ENCODE measurements at places on chromosomes 1 and 21.

DNA sequence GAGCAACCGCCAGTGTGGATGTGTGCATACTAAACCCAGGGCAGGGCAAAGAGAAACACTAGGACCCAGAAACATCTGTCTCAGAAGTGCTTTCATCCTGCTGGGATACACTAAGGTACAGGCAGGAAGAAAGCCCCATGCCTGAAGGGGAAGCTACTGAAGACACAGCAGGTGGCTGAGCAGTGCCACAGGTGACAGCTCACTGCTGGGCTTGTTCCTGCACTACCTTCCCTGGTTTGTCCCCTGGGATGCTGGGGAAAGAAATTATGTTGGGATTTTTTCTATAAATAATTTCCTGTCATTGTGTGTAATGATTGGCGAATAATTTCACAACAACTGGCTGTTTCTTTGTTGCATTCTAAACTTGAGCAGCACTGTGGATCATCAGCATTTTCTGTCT is 245.3 kb upstream of the RAB4A start:
- no peak for DNase-seq

- peak; percentile 93 for DNase-seq
These were observed at the start of gene CDK18 for GRCh38 chr1:205504311-205505075. TSS of gene CDK18 (plus strand) at chr1:205504669. CDS start at chr1:205523168, 18,499 bp downstream.

- no peak for DNase-seq
These were observed 766.9 kb upstream of the ADGRL4 start for GRCh38 chr1:79773385-79773784.

GRCh38 chr1:54126271-54126815 is 26.5 kb downstream of the CDCP2 start:
- no peak for DNase-seq

DNA sequence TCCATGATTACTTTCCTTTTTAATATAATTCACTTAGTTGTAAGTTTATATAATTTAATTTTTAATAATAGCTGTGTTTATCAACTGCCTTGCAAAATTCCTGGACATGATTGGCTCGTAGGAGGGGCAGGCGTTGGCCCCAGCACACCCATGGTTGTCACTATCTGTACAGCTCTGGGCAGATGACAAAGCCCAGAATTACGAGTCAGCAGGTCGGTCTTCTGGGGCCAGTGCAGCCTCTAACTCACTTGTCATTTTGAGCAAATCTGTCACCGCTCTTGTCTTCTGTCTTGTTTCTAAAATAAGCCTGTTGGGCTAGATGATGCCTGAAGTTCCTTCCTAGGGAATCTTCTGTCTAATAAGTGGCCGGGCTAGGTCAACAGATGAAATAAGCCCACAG is 21.4 kb upstream of the LRRC38 start:
- DNase-seq: no peak

- DNase-seq: no peak
These were observed 1.3 kb downstream of the CDC42BPA start for GRCh38 chr1:227317011-227317451.

DNA sequence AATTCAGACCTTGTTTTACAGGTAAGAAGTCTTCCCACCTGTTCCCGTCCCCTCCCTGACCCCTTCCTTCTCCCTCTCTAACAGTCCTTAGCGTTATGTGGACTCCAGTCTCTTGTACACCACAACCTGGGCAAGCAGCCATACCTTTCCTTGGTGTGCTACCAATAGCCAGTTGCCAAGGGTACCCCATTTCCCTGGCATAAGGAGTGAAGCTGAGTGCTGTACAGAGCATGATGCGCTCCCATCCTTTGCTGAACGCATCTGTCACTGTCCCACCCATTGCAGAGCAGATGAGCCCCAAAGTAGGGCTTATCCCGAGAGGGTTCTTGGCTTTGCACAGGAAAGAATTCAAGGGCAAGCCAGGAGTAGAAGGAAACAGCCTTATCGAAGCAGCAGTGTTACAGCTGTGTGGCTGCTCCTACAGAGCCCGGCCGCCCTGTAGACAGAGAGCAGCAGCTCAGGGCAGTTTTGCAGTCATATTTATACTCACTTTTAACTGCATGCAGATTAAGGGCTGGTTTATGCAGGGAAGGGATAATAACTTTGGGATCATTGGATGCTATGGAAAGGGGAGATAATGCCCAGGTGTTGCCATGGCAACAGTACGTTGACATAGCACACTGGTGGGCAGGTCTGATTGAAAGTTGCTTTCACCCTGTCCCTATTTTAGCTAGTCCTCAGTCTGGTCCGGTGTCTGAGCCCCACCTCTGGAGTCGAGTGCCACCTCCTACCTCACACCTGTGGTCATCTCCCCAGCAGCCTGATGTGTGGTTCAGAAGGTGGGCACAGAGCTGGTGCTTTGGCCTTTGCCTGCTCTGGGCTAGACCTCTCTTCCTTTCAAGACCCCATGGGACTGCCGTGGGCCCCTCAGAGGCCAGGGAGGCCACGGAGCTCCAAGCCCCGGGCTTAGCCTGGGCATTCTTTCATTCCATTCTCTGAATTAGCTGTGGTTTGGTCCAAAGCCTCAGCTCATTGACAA is 5.1 kb downstream of the FHAD1 start:
- DNase-seq: no peak

DNA sequence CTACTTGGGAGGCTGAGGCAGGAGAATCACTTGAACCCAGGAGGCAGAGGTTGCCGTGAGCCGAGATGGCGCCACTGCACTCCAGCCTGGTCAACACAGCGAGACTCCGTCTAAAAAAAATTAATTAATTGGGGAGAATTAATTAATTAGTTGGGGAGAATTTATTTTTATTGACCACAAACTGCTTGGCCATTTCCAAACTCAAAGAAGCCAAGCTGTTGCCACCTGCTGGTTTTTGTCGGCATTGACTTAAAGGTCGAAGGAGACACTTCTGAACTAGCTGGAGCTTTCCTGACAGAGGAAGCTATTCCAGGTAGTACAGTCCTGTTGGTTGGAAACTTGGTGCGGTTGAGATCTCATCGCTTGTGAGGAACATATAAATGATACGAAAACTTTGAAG is 13.1 kb downstream of the MAP1LC3C start:
- peak; percentile 57 for DNase-seq

- DNase-seq: no peak
These were observed 240.6 kb upstream of the TMEM51 start for GRCh38 chr1:14912839-14913481.

DNA sequence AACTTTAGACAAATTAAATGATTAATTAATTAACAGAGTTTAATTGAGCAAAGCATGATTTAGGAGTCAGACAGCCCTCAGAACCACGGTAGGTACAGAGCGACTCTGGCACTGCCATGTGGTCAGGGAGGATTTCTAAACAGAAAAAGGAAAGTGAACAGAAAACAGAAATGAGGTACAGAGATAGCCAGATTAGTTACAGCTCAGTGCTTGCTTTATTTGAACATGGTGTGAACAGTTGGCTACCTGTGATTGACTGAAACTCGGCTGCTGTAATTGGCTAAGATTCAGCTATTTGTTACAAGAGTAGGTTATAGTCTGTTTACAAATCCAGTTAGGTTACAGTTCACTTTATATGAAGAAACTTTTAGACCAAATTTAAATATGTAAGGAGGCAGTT is 163.0 kb upstream of the TNR start:
- no peak for DNase-seq

GRCh38 chr1:187041104-187041503 is 212.4 kb downstream of the PLA2G4A start:
- no peak for DNase-seq

DNA sequence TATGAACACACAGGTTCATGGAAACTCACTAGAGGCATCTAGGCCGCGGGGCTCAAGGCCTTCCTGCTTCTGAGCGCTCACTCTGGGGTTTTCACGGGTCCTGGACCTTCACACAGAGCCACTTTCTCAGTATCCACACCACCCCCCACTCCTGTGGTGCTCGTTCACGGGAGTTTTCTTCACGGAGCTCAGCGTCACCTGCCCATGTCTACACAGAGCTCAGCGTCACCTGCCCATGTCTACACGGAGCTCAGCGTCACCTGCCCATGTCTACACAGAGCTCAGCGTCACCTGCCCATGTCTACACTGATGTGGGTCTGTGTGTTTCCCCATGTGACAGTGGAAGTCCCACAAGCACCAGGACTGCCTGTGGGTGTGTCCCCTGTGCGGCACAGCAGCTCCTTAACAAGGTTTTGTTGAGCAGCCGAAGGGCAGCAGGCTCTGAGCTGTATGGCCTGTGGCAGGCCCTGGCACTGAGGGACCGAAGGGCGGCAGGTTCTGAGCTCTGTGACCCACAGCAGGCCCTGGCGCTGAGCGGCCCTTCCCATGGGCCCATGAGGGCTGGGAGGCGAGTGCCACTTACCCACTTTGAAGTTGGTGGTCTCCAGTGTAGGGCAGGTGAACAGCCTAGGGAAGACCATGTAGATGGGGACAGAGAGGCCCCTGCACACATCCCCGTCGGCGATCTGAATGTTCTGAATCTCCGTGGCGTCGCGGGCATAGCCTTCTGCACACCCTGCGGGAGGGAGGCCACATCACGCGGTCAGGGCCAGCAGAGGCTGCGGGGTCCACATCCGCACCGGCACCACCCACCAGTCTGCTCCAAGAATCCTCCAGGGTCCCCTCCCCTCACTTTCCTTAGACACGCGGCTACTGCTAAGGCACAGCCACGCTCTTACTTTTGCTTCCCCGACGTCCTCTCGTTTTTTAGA is 39.8 kb downstream of the VPS26C start:
- no peak for DNase-seq

- DNase-seq: no peak
These were observed 139.2 kb downstream of the CASZ1 start for GRCh38 chr1:10657088-10657847.

- no peak for DNase-seq
These were observed 417.7 kb upstream of the USP24 start for GRCh38 chr1:55632906-55633305.

GRCh38 chr1:64663668-64664067 is 81.2 kb upstream of the RAVER2 start:
- peak; percentile 38 for DNase-seq

DNA sequence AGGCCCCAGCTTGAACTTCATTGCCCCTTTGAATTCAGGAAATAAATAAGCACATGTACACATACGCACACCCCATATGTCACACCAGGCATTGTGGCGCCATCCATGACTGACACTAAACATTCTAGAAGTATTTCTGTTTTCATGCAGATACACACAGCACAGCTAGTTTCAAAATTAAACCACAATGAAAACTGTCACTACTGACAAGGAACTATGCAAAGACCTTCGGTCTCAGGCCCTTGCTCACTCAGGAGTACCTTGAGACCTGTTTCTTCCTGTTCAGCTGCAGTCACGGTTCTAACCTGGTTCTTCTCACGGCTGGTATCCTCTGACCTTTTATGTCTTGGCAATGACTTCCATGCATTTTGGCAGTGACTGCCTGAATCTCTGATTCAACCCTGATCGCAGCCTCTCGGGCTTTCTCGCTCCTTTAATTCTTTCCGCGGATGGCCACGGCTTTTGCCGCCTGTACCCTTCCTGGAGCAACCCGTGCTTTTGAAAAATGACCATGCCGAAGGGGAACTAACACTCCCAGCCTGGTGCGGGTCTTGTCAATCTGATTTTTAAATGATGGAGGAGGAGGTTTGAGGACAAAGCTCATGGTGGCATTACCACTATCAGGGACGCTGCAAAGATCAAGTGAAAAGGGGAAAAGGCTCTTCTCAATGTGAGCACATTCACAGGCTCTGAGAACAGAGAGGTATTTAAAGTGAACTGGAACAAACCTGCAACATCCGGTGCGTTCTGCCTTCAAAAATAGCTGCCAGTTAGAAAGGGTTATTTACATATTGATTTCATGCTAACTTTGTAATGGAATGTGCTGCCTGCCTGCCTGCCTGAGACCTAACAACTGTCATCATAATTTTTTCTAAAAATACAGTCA is 384.6 kb downstream of the RRAGC start:
- no peak for DNase-seq

Measured in suppressor macrophage treated with lipopolysaccharide for 1 hour (primary cell).